Small intestine (tissue), 16 donors: ENCODE measurements at places on chromosomes 12 and 14. TPM values are rescaled to one million over a fixed set of nuclear protein-coding genes. Genes with fewer than 3 reads are reported as not detected.
A peak's percentile ranks its signal among the peaks of the same experiment; 100 is the strongest.

Gene RPS6KA5
- 2.4 TPM for polyA plus RNA-seq

DNA sequence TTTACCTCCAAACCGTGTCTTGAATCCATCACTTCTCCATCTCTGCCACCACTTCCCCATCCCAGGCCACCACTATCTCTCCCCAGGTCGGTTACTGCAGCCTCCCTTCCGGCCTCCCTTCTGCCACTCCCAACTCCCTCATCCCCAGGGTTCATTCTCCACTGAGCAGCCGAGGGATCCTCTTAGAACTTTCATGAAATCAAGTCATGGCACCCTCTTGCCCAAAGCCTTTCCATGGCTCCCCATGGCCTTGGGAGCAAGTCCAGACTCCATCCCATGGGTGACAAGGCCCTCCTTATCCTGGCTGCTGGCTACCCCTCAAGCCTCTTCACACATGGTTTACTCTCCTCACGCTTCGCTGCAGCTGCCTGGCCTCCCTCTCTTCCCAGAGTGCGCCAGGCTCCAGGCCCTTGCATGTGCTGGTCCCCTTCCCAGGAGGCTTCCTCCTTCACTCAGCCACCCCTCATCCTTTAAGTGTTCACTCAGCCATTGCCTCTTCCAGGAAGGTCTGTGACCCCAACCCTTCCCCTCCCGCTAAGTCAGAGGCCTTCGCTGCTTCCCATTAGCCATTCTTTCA, 17.9 kb upstream of the SH2B3 start:
- DNase-seq: no peak

DNA sequence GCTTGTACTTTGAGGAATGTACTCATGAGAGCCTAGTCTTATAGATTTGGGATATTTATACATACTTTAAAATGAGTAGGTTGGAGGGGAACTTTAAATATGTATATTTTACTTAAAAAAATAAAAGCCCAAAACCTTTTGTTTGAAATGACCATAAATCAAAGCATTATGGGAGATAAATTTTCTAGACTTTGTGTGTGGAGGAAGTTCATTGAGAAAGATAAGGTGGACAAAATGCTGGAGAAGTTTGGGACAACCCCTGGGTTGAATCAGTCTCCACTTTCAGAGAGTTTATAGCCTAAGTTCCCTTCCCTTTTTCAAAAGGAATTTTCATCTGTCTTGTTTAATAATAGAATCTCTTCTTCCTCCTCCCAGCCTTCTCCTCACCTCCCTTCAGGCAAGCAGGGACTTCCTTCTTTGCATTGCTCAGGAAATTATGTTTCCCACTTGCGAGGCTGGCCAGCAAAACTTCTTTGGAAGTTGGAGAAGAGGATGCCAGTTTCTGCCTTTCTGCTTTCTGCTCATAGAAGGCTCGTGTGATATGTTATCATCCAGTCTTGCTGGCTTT, 54.2 kb downstream of the CHST11 start:
- DNase-seq: no peak

DNA sequence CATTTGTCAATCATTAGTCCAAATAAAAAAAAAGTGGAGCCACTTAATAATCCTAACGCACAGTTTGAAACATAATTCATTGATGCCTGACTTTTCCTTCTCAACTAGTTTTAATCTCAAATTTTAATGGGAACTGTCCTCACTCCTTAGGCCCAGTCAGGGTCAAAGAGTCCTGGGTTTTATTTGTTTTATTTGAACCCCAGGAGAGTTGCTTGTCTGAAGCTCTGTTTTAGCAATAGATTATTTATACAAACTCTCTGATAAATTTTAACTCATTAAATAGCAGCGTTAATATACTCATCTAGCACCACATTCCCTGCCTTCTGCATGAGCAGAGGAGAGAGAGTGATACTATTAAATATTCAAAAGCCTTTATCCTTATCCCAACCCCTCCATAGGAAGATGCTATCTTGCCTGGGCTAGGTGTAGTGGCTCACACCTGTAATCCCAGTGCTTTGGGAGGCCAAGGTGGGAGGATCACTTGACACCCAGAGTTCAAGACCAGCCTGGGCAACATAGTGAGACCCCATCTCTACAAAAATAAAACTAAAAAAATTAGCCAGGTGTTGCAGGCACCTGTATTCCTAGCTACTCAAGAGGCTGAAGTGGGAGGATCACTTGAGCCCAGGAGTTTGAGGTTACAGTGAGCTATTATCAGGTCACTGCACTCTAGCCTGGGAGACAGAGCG, 14.5 kb upstream of the DUSP6 start:
- no peak for DNase-seq

Gene LMBR1L
- polyA plus RNA-seq: 110 TPM

DNA sequence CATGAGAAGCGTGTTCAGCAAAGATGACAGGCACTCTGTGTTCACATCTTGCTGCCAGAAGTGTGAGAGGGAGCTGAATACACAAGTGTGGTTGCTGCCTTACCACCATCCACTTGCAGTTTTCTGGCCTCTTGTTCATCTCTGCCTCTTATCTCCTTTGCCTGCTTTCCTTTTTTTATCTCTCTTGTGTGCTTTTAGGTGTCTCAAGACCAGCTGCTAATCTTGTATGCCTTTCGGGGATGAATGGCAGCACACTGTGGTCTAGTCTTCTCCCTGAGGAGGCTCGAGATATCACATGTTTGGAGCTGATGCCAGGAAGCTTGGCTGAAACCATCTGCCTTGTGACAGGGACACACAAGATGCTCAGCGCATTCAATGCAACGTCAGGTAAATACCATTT, 17.2 kb downstream of the FAM234B start:
- DNase-seq: no peak

GRCh38 chr14:76767681-76768656, 6.7 kb downstream of the VASH1 start:
- peak; percentile 22 for DNase-seq

Gene KRT2
- polyA plus RNA-seq: 1.1 TPM

DNA sequence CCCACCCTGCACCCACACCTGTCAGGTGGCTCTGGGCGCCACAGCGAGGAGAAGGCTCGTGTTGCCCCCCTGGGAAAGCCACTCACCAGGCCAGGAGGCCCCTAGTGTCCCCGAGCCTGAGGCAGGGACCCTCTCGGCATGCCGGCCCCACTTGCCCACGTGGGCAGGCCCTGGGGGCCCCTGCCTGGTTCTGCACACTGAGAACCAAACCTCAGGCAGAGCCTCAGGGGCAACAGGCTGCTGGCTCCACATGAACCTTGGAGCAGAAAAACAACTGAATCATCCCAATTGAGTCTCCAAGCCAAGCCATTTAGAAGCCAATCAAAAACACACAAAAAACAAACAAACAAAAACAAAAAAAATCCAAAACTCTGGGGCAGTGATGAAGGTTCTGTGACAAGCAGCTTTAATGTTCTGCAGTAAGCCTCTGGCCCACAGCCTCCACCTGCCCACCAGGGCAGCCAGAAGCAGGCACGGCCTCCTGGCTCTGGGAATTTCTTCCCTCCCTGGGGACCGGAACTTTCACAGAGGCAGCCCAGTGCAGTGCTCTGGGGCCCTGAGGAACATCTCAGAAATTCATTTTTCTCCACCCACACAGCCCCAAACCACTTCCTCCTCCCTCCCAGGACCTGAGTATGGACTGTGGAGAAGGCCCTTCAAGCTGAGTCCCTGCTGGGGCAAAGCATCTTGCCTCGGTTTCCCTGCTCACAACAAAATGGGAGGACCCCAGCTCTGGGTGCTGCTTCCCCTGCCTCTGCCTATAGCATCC, 90.2 kb downstream of the CHGA start:
- DNase-seq: no peak

- DNase-seq: no peak
Observed at GRCh38 chr14:102389246-102389645, 26.5 kb downstream of the TECPR2 start.
